ENCODE measurements at places on chromosomes 6 and 20.
A peak's percentile ranks its signal among the peaks of the same experiment; 100 is the strongest.

DNA sequence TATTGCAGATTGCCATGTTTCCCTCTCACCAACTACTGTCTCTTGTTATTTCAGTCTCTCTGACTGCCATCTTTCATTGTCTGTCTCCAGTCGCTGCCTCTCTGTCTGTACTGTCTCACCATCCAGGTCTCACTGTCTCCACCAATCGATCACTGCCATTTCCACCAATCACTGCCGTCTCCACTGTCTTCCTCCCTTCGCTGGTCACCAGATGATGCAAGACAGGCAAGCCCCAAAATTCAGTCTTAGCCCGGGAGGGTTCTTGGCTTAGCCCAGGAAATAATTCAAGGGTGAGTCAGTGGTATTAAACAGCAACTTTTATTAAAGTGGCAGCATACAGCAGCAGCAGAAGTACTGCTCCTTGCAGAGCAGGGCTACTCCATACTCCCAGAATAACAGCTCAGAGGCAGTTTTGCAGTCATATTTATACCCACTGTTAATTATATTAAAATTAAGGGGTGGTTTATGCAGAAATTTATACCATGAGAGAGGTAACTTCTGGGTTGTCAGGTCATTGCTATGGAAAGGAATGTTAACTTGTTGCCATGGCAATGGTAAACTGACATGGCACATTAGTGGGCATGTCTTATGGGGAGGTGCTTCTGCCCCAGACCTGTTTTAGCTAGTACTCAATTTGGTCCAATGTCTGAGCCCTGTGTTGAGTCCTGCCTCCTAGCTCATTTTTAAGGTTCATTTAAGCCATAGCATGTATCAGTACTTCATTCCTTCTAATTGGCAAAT lies 23.0 kb upstream of the ECHDC1 start:
- no peak for DNase-seq

- DNase-seq = no peak
These were observed 53.3 kb upstream of the TNFRSF21 start for GRCh38 chr6:47362857-47363461.

DNA sequence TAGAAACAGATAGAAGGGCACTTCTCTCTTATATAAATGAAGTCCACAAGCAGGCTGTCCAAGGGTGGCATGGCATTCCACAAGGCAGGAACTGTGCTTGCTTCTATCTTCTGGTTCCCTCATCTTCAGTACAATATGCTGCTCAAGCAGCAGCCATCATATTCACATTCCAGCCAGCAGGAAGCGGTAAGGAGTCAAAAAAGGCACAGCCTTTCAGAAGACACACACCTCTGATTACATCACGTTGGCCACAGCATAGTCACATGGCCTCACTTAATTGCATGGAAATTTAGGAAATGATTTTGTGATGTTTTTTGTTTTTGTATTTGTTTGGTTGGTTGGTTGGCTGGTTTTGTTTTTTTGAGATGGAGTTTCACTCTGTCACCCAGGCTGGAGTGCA lies 19.0 kb downstream of the REM1 start:
- no peak for DNase-seq

DNA sequence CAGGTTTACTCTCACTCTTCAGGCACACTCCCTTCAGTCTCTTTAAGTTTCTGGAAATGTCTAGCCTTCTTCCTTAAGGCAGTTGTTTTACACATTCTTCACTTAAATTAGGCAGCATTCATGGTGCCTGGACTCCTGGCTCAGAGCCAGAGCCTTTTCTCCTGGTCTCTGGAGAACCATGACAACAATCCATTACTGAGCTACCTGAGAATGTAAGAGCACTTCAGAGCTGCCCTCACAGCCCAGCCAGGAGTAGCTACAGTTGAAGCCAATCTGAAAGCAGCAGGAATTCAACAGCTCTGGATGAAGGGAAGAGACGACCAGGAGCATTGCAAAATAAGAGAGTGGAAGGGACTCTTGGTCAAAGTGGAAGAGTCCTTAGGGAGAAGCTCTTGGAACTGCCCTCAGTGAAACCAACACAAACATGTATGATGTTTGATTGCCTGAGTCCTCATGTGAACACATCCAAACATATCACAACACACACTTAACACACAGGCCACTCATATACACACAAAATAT lies 416.8 kb upstream of the SPTLC3 start:
- DNase-seq = peak; percentile 31

- peak; percentile 41 for DNase-seq
These were observed 617.7 kb upstream of the AGPAT4 start for GRCh38 chr6:161891542-161891941.

DNA sequence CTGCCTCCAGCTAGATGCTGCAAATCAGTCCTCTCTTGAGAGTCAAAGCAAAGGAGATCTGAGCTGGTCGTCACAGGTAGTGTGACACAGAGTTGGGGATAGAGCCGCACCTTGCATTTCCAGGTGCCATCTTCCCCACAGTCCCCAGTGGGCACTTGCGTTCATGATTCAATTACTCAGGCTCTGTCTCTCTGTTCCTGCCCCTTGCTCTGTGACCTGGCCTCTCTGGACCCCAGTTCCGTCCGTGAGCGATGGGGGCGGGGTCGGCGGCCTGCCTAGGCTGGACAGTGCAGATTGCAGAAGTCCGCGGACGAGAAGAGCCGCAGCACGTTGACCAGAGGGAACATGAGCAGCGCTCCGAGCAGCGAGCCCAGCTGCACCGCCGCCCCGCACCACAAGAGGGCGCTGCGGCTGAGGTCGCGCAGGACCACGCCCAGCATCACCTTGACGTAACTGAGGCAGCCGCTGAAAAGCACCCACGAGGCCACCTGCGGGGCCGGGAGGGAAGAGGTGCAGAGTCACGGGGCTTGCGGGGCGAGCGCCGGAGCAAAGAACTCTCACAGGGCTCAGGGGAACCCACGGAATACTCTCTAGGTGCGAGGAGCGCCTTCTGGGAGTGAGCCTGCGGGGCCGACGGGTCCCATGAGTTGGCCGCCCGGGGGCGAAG lies 7.4 kb downstream of the SLC52A3 start:
- DNase-seq = no peak

DNA sequence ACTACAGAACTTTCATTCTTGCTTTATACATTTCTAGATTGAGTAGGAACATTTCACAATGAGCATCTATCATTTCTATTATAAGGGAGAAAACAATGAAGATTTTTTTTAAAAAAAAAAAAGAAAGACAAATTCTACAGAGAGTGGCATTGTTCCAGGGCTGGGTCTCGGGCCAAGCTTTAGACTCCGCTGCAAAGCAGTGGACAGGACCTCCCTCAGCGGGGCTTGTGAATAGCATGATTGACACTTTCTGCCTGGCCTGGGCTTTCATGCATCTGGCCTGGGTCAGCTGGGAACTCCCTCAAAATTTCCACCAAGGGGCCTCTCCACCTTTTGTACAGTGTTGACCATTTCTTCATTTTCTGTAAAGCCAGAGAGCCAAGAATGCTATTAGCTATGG lies 55.8 kb upstream of the HIVEP2 start:
- DNase-seq = no peak

DNA sequence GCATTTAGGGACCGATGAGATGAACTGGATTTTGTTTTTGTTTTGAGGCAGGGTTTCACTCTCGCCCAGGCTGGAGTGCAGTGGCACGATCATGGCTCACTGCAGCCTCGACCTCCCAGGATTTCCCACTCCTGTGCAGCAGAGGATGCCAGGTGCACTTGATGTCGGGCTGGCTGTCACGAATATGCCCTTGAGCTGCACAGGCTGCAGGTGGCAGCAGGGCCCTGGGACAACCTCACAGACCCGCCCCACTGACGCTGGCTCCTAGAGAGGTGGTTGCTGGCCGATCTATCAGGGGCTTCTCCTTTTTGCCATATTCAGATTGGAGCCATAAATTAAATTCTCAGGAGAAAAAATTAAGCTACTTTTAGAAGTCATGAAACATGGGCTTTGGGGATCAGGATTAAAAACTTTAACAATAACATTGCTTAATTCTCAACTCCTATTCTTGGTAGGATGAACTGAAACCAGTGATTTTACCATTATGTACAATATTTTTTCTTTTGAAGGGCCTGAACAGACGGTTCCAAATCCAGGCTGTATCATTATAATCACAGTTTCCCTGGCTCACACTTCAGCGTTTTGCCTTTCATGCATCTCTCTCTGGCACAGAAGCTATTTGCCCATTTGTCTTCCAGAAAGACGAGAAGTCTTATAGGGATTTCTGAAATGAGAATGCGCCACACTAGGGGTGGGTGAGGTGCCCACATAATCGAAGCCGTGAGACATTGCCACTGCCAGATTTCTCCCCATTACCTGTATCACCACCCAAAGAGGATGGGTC lies 32.4 kb downstream of the NQO2 start:
- DNase-seq = no peak

GRCh38 chr6:158060455-158061360 lies 79.0 kb downstream of the SYNJ2 start:
- DNase-seq = peak; percentile 49

- no peak for DNase-seq
These were observed 416 bp downstream of the RSPH4A start for GRCh38 chr6:116616737-116617053.

DNA sequence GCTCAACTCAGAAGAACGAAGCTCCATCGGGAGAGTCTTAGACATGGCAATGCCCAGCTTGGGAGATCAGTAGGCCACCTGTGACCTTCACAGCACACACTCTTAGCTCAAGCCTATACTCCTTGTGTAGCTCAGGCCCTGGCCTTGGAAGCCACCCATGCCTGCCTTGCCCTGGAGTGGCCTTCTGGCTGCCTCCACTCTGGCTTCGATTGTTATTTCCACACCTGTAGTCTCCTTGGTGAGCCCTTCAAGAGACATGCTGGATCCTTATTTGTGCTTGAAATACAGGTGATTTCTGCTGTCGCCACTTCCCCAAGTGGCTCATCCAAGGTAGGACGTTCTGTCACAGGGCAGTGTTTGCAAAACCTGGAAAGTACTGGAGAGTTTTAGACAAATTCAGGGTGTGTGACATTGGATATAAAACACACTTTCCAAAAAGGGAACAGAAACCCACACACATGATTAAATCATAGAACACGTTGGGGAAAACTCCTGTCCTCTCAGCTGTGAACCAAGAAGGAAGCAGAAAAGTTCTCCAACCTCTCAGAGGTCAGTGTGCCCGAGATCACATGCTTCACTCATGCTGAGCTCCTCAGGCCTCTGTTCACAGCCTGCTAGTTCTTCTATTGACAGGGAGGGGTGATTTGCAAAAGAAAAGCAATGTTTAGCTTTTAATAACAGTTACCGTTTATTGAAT lies 391.8 kb downstream of the CDC5L start:
- no peak for DNase-seq

GRCh38 chr6:23446469-23446967 lies 679.5 kb upstream of the NRSN1 start:
- DNase-seq = peak; percentile 24

- DNase-seq = no peak
These were observed 210.8 kb downstream of the ARHGAP18 start for GRCh38 chr6:129498950-129499842.

DNA sequence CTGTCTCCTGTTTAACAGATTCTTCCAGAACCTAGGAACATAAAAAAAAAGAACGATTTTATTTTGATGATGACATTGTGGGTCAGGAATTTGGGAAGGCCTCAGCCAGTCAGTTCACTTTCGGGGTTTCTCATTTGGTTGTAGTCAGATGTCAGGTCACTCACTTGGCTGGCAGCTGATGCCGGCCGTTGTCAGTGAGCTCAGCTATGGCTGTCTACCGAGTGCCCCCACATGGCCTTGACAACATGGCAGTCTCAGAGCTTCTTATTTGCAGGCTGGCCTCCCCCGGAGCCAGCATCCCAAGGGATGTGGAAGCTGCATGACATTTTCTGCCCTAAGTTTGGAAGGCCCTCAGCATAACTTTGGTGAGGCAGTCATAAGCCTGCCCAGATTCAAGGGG lies 11.5 kb downstream of the RNF217 start:
- DNase-seq = no peak

DNA sequence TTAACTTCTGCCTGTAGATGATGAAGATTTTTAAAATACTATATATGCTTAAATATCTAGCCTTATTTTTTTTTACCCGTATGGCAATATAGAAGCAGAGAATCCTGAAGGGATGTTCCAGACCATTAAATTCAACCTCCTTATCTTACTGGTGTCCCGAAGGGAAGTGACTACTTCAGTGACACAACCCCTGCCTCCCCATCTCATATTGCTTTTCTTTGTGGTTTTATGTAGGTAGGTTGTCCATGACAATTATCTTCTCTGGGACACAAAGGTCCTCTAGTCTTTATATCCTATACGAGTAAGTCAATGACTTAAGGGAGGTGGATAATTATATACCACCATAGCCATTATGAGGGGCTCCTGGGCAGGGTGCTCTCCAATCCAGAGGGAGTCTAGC lies 57.4 kb upstream of the EMILIN3 start:
- DNase-seq = no peak

GRCh38 chr6:122264557-122264956 lies 134.9 kb upstream of the HSF2 start:
- no peak for DNase-seq

- DNase-seq = no peak
These were observed 98.9 kb upstream of the ZNF217 start for GRCh38 chr20:53692465-53693067.

- no peak for DNase-seq
These were observed 937 bp downstream of the ZNF318 start for GRCh38 chr6:43368259-43369160.

DNA sequence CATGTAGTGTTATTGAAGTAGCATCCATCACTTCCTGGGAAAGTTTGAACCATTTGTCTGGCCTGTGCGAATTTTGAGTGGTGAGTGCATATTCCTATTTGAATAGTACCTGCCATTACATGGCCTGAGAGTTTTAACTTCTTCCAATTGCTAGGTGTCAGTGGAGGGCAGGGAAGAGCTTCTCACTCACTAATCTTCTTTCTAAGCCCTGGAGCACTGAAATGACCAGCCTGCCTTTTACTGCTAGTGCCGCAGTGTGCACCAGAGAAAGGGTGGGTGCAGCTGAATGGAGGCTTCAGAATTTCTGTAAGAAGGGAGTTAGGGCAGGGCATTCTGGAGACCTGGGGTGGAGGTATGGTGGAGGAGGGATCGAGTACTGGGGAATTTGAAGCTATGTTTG lies 45.5 kb downstream of the RNF144B start:
- no peak for DNase-seq

GRCh38 chr6:68967549-68968300 lies 332.6 kb downstream of the ADGRB3 start:
- DNase-seq = no peak

GRCh38 chr20:37841389-37841788 lies 61.5 kb upstream of the VSTM2L start:
- DNase-seq = no peak

All from NCI-H1417 treated with DMSO at 0.1 percent for 48 hours (cell line).